Muscle of arm (tissue), 14 donors: ENCODE measurements at places on chromosomes 1 and 21.

DNA sequence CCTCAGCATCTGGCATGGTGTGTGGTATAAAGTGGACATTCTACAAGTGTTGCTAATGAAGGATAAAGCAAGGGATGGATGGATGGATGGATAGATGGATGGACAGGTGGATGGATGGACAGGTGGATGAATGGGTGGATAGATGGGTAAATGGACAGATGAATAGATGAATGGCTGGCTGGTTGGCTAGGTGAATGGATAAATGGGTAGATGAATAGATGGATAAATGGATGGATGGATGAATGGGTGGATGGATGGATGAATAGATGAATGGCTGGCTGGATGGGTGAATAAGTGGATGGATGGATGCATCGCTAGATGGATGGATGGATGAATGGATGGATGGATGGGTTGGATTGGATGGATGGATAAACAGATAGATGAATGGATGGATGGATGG is 66.2 kb downstream of the SUSD4 start:
- no peak for DNase-seq

DNA sequence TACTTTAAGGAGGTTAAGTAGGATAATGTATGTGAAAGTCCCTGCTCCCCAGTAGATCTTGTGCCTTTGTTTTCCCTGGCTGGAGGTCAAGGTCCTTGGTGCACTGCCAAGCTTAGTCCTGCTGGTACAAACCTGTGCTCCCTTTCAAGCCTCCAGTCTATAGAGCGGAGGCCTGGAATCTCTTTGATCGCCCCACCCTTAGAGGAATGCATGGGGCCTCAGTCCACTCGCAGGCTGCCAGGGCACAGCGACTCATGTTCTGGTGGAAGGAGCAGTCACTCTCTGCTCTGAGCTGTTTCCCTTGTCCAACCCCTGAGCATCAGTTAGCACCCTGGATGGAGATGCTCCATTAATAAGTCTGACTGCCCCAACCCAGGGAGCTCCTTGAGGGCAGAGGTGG is 121.8 kb downstream of the HMGB4 start:
- no peak for DNase-seq

GRCh38 chr21:41899426-41900202 is 20.5 kb upstream of the PRDM15 start:
- DNase-seq: no peak

DNA sequence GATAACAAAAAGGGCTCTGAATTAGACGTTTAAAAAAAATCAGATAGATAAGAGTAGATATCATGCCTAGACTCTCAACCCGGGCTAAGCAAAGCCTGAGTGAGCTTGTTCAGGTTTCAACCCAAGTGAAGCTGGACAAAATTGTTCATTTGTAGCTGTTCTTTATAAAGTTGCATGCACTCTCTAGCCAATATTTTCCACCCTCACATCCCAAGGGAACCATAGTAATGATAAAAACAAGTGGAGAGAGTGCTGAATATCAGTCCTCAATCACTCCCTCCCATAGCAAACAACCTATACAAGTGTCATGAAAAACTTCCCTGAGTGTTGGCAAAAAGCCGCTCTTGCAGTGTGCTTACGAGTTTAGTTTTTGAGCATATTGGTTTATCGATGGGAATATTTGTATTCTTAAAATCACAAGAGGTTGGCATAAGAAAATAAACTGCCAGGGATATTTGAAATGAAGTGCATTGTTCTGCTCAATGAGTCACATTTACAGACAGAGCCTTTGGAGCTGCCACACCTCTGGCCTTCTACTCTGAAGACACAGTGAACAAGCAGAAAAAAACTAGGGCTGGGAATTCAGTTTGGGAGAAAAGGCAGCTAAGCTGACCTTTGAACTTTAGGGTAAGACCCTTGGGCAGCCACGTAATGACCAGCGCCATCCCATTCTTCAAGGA is 2.2 kb upstream of the CLCA2 start:
- DNase-seq: no peak

DNA sequence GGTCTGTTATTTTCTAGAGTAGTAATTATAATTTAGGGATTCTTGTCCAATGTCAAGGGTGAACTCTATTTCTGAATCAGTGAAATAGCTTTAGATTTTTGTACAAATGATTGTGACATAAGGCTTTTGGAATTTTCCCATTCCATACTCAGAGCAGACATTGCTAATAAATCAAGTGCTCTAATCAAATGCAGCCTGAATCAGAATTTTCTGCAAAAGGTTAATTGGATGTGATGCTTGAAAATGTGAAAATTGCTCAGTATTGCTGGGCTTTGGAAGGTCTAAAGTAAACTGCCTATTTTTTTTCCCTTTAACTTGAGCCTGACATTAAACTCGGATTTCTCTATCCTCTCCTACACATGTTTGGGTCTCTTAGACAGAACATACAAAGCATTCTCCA is 23.2 kb downstream of the SGIP1 start:
- no peak for DNase-seq

DNA sequence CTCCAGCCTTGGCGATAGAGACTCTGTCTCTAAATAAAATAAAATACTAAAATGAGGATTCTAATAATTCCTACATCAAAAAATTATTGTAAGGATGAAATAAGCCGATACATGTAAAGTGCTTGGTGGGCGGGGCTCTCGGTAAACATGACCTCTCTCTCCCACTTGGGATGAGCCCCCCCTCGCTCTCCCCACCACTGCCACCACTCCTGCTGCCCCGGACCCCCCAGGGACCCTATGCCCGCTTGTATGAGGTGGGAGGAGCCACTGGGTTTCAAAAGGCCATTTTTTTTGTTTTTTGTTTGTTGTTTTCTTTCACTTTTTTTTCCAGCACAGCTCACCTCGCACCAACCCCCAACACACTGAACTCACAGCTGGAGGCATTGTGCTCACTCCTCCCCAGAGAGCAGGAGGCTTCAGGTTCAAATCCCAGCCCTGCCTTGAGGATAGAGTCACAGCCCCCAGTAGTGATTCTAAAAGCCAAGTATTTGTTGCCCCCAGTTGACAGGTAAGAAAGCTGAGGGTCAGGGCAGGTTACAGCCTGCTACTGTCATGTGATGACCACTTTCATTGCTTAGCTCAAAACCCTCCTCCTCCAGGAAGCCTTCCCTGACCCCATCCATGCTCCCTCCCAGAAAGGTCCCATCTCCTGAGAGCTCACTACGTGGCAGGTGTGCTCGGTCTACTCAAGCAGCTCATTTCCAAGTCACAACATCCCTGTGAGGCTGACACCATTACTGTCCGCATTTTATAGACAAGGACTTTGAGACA is 4.2 kb downstream of the SDC3 start:
- DNase-seq: no peak

- DNase-seq: peak; percentile 84
Observed at GRCh38 chr1:109776911-109777310, 13.2 kb upstream of the EPS8L3 start.

GRCh38 chr1:44249543-44249942 is 36.3 kb downstream of the DMAP1 start:
- DNase-seq: no peak

DNA sequence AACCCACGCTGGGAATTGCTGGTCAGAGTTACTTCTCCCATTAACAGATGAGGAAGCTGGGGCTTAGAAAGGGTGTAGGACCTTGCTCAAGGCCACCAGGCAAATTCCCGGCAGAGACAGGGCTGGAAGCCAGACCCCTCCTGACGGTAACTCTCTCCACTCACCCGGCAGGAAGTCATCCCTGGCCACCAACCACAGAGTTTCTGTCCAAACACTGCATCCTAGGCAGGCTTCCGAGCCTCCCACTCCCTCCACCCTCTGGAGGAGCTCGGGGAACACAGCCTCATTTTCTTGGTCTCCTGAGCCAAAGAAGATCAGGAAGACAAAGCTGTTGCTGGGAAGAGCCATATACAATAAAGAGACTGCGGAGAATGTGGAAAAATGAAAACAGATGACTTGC is 25.0 kb upstream of the ZNF436 start:
- DNase-seq: peak; percentile 86

DNA sequence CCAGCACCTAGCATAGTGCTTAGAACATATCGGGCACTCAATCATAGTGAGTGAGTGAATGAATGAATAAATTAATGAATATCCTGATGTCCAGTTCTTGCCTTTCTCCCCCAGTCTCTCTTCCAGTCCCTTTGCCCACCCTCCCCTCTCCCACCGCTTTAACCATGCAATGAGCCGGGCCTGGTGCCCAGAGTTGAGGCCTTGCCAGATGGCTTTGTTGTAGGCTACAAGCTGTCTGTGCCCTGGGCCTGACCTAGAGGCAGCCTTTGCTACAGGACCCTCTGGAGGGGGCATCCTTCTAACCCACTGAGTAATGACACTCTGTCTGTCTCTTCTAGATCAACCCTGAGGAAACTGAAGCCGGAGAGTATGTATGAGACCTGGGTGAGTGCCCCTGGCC is 6.9 kb downstream of the CASQ1 start:
- DNase-seq: no peak

DNA sequence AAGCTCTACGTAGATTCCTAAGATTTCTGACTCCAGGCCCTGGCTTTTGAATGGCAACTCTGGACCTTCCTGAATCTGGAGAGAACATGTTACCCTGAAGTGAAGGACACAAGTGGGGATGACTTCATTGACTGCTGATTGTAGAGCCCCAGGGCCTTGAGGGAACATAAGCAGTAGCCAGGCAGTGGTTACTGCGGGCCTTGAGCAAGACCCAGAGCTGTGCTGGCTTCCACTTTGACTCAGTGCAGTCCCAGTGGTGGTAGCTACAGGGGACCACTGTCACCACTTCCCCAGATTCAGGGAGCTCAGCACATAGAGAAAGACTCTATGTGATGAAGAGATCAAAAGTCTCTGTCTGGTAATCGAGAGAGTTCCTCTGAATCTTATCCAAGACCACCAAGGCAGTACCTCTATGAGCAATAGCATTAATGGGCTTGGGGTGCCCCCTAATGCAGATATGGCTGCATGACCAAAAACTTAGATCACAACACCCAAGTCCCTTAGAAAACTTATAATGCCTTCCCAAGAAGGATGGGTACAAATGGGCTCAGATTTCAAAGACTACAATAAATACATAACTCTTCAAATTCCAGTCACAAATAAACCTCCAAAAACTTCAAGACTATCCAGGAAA is 1278.3 kb downstream of the AMY1C start:
- DNase-seq: no peak

- DNase-seq: no peak
Observed at GRCh38 chr1:235902677-235903542, 36.2 kb upstream of the LYST start.

GRCh38 chr21:31075848-31076247 is 37.6 kb upstream of the KRTAP19-8 start:
- no peak for DNase-seq

GRCh38 chr1:46248122-46248920 is 758 bp downstream of the RAD54L start:
- DNase-seq: peak; percentile 10

GRCh38 chr1:12125422-12126355 is 41.1 kb upstream of the TNFRSF1B start:
- DNase-seq: no peak
